ENCODE measurements at places on chromosomes 11 and 22.
A peak's percentile ranks its signal among the peaks of the same experiment; 100 is the strongest.

DNA sequence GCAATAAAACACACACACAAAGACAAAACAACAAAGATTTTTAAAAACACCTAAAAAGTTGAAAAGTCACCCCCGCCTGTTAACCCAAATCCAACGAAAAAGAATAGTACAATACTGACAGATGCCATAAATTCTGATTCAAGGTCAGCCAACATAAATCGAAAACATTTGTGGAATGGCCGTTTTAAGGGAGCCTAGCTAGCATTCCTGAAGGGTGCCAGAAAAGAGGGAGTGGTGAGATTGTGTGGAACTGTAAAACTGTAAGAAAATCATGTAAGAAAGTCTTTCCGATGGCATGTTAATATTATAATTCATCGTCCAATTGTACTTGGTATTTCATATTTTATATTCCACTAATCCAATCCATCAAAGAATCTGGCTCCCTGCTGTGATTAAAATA lies 75.1 kb downstream of the RAB38 start:
- no peak for DNase-seq

- no peak for DNase-seq
These were observed 80.5 kb upstream of the WNT7B start for GRCh38 chr22:46057246-46058090.

DNA sequence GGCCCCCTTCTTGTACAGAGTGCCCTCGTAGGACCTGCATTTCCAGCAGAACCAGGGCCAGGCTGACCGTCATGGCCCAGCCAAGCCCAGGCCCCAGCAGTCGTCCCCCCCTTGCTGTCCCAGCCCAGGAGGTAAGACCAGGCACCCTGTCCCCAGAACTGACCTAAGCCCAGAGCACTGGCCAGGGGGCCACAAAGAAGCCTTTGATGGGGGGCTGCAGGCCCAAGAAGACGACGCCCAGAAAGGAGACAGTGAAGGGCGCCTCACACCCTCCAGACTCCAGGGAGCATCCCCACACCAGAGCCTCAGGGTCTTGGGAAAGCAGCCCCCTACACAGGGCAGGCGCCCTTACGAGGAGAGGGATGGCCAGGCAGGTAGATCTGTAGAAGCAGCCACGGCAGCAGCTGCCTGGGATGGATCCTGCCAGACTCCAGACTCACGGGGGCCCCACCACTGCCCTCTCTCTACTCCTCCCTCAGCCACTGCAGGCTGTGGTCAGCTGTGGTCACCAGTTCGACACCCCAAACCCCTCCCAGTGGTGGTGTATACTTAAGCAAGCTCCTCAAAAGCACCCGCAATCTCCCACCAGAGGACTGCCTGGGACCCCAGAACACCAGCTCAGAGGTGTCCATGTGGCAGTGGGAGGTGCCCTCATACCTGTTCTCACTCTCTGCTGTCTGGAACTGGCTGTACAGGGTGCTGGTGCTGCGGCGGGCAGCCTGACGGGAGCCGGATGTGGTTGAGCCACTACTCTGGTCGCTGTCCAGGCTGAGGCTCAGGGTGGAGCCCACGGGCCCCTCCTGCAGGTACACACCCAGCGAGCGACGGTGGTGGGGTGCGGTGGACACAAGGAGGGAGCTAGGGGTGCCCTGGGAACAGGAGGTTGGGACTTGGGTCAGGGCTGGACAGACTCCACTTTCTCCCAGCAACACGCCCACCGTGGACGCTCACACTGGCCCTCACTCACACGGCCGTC lies 27.0 kb downstream of the SBF1 start:
- DNase-seq, result no peak

GRCh38 chr11:64268025-64268892 lies 16.2 kb downstream of the BAD start:
- DNase-seq, result no peak

GRCh38 chr11:78365381-78365792 lies 52.2 kb downstream of the GAB2 start:
- DNase-seq, result no peak

- DNase-seq, result no peak
These were observed 6.8 kb upstream of the WDR74 start for GRCh38 chr11:62846177-62846576.

DNA sequence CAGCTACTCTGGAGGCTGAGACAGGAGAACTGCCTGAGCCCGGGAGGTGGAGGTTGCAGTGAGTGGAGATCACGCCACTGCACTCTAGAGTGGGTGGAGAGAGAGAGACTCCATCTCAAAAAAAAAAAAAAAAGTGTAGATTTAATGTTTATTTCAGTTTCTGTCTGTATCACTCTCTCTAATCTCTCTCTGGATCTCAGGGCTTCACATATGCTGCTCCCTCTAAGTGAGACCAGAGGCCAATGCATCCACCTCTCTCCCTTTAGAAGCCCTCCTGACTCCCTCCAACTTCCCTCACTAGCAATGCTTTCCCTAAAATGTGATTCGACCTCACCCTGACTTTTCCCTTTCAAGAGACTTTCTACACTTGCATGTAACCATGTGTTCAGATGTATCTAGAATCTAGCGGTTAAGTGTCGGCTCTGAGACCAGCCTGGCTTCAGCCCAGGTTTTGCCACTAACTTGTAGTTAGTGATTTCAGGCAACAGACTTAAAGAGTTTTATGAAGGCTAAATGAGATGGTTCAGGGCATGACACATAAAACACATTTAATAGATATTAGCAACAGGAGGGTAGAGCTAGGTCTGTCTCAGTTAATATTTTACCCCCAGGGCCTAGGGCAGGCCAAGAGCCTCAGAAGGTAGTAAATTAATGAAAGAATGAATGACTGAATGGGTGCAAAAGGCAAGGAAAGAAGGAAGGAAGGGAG lies 364.3 kb downstream of the LARGE1 start:
- DNase-seq, result no peak

DNA sequence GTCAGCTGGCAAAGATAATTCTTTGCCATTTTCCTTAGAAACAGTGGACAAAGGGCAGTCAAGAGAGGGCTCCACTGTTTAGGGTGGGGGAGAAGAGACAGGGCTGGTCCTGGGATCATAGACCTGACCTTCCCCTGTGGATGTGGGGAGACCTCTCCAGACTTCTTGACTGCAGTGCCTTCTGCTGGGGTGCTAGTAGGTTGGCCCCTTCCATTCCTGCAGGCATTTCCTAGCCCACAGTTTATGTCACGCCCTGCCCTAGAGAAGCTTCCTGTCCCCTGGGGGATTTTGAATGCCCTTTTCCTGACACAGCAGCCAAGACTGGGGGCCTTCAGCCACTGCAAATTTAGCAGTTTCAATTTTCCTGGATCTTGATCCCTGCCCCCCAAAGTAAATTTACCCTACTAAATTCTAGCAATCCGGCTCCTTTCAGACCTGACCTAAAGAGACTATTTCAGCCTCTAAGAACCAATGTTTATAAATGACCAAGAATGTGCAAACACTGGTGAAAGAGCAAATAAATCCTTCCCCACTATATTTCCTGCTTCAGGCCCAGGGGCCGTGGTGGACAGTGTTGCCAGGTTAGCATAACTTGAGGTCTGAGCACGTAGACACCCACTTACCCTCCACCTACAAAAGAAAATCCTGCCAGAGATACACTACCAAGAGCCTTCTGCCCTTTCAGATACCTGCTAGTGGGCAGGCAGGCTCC lies 58.4 kb downstream of the PPFIBP2 start:
- DNase-seq, result no peak

- no peak for DNase-seq
These were observed 26.9 kb upstream of the FCHSD2 start for GRCh38 chr11:73168925-73169579.

- no peak for DNase-seq
These were observed 48.4 kb upstream of the POLD3 start for GRCh38 chr11:74543991-74544390.

DNA sequence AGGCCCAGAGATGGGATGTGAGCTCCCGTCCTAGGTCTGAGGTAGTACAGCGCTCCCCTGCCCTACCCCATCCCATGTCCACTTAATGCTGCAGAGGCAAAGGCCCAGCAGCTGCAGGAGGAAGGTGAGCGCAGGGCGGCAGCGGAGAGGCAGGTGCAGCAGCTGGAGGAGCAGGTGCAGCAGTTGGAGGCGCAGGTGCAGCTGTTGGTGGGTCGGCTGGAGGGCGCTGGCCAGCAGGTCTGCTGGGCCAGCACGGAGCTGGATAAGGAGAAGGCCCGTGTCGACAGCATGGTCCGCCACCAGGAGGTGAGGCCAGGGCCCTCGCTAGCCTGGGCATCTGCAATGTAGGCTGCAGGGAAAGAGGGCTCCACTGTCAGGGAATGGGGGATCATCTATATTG lies 15.2 kb downstream of the CCDC157 start:
- DNase-seq, result no peak

DNA sequence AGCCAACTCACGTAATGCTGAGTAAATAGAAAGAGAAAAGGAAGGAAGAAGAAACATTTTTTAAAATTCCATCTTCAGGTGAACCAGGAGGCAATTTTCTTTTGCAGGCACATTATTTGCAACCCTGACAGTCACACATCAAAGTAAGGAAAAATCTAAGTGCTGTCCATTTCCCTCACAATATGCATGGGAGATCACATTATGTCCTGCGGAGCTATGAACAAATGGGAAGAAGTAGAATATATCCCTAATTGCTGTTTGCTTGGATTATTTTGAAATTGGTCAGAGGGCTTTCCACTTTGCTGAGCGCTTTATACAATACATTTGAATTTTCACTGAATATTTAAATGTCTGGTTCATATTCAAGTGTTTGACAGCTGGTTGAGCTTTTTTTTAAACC lies 133.8 kb upstream of the API5 start:
- no peak for DNase-seq

- DNase-seq, result peak; percentile 59
These were observed 15.1 kb upstream of the CYTH4 start for GRCh38 chr22:37267135-37267587.

DNA sequence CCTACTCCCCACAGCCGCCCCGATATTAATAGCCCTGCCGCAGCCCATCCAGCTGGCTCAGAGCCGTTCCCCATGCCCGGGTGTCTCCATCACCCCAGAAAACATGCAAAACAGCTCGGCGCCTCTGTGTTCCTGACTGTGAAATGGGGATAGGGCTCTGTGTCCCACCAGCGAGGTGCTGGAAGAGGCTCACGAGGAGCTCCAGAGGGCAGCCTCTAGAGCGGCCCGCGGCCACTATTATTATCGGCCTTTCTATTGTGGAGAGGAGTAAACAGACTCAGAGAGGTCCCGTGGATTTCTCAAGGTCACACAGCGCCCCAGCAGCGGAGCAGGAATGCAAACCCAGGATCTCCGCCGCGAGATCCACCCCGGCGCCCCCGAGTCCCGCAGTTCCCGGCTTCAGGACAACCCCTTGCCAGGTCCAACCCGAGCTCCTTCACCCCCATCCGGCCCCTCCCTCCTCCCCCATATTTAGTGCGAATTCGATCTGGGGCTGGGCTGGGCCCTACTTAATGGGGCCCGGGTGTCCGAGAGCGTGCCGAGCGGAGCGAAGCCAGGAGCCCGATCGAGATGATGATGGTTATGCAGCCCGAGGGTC lies at the start of gene ACTN3:
Gene ACTN3 (plus strand): TSS at position 536 of the 598 bp plus-strand sequence. CDS start 35 bp downstream, at position 571.
- DNase-seq, result no peak

DNA sequence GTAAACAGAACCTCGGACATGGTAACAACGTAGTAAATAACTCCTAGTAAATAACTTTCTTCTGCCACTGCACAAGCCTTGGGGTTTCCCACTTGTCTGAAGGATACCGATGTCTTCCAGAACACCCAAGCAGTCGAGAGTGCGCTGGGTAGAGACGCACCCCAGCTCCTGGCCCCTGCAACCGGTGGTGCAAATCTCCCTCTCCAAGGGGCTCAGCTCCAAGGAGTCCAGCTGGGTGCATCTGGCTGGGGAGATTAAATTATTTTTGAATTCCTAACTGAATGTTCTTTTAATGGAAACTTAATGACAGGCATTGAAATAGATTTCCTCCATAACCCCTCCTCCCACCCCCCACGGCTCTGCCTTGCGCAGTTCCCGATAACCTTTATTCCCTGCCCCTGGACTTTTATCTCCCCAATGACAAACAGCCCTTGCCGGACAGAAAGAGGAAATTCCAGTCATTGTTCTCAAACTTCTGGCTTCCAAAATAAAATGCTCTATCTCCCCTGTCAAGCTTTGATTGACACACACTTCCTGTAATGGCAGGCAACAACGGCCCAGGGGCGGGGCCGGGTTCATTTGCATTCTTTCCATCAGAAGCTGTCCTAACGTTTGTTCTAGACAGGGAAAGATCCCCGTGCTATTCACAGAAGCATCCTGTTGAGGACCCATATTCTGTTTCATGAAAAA lies 31.2 kb downstream of the KCNJ1 start:
- no peak for DNase-seq

Measured in central memory CD8-positive, alpha-beta T cell (primary cell).